Esophagus squamous epithelium (tissue), 5 donors: ENCODE measurements at places on chromosomes 1 and 21.

DNA sequence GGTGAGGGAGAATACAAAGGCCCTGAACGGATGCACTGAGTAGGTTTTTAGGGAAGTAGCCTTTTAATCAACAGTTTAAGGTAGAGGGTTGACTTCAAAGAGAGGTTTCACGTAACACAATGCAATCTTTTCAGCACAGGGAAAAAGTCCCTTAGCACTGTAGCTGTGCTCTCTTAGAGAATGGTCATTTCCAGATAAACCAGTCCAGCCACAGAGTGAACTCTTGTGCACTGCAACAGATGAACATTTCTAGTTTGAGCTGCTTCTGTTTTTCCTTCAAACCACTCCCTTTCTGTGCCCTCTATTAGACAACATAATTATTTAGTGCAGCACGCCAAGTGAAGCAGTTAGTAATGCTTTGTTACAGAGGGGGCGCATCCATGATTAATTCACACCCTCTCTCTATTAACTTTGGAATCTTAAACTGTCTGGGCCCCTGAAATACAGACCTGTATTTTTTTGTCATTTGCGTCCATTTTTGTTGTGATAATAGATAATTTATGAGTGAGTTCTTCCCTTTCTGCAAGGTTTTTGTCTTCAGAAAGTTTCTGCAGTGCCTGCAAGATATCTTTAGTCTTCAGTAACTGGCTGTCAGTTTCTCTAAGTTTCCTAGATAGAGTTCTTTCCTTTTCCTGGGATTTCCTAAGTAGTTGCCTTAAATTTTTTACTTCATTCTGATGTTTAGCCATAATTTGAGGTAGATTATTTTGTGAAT lies 22.9 kb downstream of the LCA5L start:
- H3K4me1 ChIP-seq, result no peaks in the 10 kb centered on the region
- DNase-seq, result no peak
- H3K36me3 ChIP-seq, result no peaks in the 10 kb centered on the region
- H3K27ac ChIP-seq, result peak overlapping the region; percentile 62

DNA sequence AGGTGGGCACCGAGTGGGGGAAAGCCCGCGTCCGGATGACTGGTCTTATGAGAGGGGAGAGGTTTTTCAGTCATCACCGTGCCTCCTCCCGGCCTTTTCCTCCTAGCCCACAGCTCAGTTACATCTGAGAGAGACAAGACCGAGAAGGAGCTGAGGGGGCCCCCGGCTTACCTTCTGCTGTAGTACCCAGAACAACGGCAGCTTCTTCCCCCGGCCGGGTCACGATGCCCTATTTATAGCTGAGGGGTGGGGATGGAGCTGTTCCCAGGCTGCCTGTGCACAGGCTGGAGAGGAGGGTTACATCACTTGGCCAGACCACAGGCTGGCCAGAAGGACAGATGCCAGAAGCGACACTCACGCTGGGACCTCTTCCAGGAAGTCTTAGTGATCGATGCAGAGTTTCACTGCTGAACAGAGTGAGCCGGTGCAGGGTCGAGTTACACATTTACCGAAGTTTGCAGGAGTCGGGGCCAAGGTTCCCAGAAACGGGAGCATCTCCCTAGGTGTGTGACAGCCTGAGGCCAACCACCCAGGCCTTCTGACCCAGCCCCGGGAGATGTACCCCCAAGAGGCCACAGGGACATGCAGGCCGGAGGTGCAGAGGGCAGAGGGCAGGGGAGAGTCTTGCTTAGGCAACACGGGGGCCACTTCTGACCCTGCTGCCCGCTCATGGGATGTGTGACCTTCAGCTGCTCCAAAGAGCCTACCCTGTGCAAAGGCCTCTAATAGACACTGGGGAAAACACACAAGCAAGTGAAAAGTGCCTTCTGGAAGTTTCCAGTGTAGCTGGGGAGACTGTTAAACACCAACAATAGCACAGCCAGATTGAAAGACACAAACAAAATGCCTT lies at the start of gene AGT:
Gene AGT, minus strand, starts transcription at position 208 of the 850 bp plus-strand sequence. CDS start 3,299 bp downstream, outside the sequence.
- no peak within 1 kb of the TSS for H3K27ac ChIP-seq
- H3K27me3 ChIP-seq, result no peaks in the 10 kb centered on the region
- H3K4me3 ChIP-seq, result no peak within 1 kb of the TSS

- H3K4me3 ChIP-seq, result no peak overlapping the region
- no peak overlapping the region for H3K27ac ChIP-seq
- no peaks in the 10 kb centered on the region for H3K27me3 ChIP-seq
- DNase-seq, result no peak
Observed at GRCh38 chr1:30844631-30845030, 63.9 kb downstream of the SDC3 start.

DNA sequence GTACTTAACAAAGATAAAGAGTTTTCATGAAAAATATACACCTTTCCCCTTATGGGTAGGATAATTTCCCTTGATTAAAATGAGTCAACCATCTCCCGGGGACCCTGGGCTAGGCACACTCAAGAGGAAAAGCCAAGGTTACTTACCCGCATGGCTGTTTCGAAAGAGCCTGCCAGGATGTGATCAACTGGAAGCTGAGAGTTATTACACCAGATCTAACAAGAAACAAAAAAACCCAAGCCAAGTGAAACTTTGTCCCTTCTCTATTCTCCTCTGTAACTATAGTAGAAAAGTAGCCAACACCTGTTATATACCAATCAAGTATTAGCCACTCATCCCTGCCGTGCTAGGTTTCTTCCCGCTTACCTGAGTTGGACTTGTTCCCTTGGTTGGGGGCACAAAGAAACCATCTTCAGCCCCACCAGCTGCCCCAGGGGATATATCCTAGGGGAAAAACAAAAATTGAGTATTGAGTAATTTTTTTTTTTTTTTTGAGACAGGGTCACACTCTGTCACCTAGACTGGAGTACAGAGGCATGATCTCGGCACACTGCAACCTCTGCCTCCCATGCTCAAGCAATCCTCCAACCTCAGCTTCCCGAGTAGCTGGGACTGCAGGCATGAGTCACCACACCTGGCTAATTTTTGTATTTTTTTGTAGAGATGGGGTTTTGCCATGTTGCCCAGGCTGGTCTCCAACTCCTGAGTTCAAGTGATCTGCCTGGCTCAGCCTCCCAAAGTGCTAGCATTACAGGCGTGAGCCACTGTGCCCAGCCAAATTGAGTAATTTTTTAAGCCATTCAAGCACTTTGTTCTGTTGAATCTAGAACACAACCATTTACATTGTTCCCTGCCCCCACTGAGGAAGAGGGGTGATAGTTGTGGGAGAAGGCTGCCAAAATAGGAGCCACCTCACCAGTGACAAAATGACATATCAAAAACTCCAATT lies 8.4 kb upstream of the PEX19 start:
- no peak overlapping the region for H3K4me3 ChIP-seq
- H3K27me3 ChIP-seq, result no peaks in the 10 kb centered on the region
- H3K27ac ChIP-seq, result no peak overlapping the region
- no peak for DNase-seq
- H3K36me3 ChIP-seq, result peaks cover 87% of the 10 kb centered on the region

- no peak for DNase-seq
- no peaks in the 10 kb centered on the region for H3K27me3 ChIP-seq
- no peak overlapping the region for H3K4me3 ChIP-seq
- no peak overlapping the region for H3K27ac ChIP-seq
Observed at GRCh38 chr1:76291737-76292136, 217.2 kb downstream of the ST6GALNAC3 start.

GRCh38 chr1:214107322-214108096 lies 119.7 kb downstream of the PROX1 start:
- H3K4me3 ChIP-seq, result no peak overlapping the region
- H3K27ac ChIP-seq, result no peak overlapping the region
- H3K4me1 ChIP-seq, result no peaks in the 10 kb centered on the region
- DNase-seq, result no peak

DNA sequence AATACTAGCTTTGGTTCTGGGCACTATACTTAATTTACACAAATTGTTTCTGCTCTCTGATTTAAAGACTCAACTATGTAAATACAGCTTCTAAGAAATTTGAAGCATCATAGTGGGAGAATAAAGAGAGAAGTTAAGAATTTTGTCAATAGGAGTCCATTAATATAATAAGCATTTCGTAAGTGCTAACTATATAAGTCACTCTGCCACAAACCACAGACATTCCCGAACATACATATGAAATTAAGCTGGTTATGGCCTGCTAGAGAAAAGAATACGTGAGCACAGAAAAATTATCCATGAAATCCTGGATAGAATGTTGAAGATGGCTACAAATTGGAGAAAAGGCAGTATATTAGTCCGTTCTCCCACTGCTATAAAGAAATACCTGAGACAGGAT lies 526.2 kb downstream of the MRPL39 start:
- no peaks in the 10 kb centered on the region for H3K36me3 ChIP-seq
- DNase-seq, result no peak
- H3K27ac ChIP-seq, result no peak overlapping the region
- H3K4me1 ChIP-seq, result no peaks in the 10 kb centered on the region

DNA sequence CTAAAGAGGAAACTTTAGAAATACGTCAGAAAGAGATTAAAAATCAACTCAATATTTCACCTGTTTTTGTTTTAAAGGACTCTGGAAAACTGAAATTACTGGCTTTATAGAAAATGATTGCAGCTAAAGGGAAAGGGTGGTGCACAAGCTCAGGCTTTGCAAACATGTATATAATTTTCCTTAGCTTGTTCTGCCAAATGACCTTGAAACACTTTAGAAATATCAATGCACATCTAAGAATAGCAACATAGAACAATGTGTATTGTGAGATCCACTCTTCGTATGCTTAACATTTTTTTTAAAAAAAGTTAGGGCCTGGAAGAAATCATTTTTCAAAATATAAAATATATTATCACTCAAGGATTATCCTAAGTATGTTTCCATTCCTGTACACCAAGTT lies 143.9 kb downstream of the NTPCR start:
- H3K36me3 ChIP-seq, result no peaks in the 10 kb centered on the region
- H3K4me3 ChIP-seq, result no peak overlapping the region
- no peaks in the 10 kb centered on the region for H3K27me3 ChIP-seq

DNA sequence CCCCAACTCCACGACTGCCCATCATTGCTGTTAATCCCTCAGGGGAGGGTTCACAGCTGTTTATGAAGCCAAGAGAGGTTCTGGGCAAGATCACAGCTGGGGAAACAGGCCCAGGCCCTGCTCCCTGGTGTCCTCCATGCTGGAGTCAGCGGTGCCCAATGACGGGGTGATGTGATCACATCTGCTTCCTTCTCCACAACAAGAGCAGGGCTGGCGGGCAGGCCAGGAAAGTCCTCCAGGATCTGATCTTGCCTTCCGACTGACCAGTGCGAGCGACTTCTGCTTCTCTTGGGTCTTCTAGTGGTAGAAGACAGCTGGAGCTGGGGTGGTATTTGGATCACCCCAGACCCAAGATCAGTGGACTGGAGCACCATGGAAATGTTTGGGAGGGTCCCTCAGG lies 951 bp upstream of the LINGO4 start:
- no peak overlapping the region for H3K27ac ChIP-seq
- no peak for DNase-seq
- no peaks in the 10 kb centered on the region for H3K27me3 ChIP-seq
- H3K4me3 ChIP-seq, result no peak overlapping the region
- H3K36me3 ChIP-seq, result no peaks in the 10 kb centered on the region

DNA sequence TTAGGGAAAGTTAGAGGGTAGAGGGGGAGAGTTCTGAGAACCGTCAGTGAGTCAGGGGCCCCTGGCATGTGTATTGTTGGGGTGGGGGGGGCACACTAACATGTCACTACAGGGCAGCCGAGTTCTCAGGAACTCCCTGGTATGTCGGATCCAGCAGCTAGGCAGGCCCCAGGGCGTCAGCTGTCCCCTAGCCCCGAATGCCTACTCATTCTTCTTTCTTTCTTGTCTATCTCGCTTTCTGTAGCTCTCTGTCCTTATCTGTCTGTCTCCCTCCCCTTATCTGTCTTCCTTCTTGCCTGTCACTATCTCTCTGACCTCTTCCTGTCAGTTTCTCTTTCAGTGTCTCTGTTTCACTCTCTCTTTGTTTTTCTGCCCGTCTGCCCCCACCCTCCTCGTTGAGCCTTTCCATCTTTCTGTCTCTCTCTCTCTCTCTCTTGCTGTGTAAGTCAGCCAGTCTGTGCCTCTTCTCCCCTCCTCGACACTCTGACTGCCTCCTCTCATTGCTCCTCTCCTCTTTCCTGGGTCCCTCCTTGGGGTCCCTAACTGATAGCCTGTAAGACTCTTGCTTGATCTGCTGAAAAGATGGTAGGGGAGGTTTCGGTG lies 2.4 kb downstream of the NTRK1 start:
- no peak overlapping the region for H3K27ac ChIP-seq
- H3K4me3 ChIP-seq, result no peak overlapping the region
- peaks cover 32% of the 10 kb centered on the region for H3K4me1 ChIP-seq
- H3K27me3 ChIP-seq, result peaks cover 92% of the 10 kb centered on the region

DNA sequence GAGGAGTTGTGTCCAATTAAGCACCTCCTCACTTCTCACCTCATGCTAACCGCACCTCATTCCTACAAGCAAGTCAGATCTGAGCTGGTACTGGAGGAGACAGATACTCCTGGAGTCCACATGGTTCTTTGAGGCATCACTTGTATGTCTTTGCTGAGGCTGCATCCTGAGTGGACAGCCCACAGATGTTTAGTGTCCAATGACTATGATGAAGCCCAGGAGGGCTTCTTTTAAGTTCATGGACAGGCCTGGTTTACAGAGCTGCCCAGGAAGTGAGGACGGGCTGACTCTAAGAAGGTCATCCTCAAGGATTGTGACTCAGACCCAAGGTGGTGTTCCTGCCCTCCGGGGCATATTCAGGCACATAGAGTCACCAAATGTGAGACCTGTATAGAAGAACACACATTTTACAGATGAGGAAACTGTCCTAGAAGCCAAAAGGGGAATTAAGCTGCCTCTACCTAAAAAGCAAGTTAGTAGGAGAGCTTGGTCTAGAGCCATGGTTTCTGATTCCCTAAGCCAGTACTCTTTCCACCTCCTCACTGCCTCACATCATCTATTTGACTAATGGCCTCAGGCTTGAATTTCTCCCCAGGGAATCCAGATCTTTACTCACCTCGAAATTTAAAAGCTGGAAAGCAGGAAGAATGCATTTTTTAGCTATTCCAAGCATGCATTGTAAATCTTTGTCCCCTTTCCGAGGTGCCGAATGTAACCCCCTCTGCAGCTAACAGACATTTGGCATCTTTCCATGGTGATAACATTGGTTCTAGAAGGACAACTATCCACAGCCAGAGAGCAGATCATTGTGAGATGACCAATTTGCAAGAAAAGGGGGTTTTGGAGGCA lies 228.1 kb downstream of the OMA1 start:
- H3K4me1 ChIP-seq, result no peaks in the 10 kb centered on the region
- H3K27ac ChIP-seq, result no peak overlapping the region
- no peaks in the 10 kb centered on the region for H3K27me3 ChIP-seq
- DNase-seq, result no peak

DNA sequence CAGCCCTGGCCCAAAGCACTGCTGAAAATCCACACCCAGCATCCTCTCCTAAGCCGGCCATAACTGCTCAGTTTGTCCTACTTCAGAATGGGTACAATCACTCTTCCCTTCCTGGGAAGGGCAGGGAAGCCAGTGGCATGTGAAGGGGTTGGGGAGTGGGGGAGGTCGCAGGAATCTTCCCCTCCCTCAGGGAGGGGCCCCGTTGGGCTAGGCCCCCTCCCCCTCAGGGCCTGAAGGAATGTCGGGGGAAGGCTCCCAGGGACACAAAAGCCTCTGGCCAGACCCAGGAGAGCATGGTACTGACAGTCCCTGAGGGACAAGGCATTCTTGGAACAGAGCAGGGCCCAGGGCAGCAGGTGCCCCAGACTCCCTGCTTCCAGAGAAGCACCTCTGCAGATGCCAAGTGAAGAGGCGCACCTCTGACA lies 1.2 kb downstream of the ELOVL1 start:
- H3K27me3 ChIP-seq, result no peaks in the 10 kb centered on the region
- peak overlapping the region; percentile 97 for H3K27ac ChIP-seq
- H3K4me3 ChIP-seq, result peak overlapping the region; percentile 70
- peaks cover 42% of the 10 kb centered on the region for H3K36me3 ChIP-seq
- peaks cover 28% of the 10 kb centered on the region for H3K4me1 ChIP-seq

- H3K4me3 ChIP-seq, result peak overlapping the region; percentile 66
- no peaks in the 10 kb centered on the region for H3K36me3 ChIP-seq
- no peaks in the 10 kb centered on the region for H3K27me3 ChIP-seq
- DNase-seq, result no peak
Observed at GRCh38 chr1:92441697-92442342, 44.9 kb downstream of the GFI1 start.
